ENCODE measurements at places on chromosomes 12 and 14. TPM values are rescaled to one million over a fixed set of nuclear protein-coding genes. Genes with fewer than 3 reads are reported as not detected.

- no peak for DNase-seq
Observed at GRCh38 chr12:110679201-110679600, 9.7 kb downstream of the HVCN1 start.

DNA sequence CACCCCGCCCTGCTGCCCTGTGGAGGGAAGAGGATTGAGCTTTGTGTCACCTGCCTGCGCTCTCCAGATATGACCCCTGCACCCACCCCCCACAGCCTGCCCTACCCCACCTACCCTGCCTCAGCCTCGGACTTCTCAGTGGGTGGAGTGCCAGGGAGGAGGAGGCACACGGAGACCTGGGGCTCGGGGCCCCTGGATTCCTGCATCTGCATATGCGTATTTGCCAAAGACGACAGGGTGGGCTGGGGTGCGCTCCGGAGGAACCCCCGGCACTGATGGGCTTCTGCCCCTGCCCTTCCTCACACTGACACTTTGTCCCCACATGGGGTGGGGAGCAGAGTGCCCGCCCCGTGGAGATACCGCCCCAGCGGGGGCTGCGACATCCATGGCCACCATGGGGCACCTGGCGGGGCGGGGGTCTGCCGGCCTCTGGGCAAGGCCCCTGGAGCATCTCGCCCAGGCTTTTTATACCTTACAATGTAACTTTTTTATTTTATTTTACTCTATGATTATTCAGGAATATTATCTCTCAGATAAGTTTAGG lies 206.0 kb downstream of the TSPAN9 start:
- DNase-seq: no peak

DNA sequence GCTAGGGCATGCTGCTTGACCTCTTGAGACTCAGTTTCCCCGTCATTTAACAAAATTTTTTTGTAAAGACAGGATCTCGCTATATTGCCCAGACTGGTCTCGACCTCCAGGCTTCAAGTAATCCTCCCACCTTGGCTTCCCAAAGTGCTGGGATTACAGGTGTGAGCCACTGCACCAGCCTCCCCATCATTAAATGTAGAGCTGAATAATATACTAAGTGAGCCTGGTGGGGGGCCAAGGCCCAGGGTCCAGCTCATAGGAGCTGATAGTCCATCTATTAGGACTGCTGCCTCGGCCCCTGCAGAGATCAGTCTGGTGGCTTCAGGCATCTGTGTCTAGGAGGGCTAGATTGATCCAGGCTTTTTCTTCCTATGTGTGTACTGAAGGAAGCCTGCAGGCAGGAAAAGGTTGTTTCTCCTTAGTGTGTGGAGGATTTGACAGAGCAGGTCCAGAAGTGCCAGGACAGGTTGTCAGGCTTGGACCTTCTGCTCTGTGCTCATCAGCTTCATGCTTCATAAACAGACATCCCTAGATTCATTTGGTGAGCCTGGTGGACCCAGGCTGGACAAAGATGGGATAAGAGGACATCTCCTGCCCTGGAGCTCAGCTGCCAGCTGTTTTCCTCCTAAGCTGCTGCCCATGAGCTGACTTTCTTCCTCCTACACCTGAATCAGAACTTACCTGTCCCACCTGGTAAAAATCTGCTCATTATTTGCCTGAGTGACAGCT lies 135.4 kb downstream of the ZFP36L1 start:
- no peak for DNase-seq

DNA sequence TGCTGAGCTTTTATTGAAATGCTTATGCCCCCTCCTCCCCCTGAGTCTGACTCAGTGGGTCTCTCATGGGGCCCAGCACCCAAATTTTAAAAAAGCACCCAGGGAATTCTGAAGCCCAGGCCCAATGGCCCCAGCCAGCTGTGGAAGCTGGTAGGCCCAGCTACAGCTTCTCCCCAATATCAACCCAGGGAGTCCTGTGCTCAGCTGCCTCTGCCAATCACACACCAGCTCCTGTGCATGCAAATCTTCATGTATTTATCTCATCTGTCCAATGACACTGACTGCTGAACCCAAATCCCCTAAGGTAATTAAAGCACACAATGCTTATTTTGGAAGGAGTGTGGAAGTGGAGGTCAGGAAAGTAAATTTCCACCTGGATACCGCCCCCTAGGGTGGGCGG lies 76.3 kb downstream of the CCDC88C start:
- no peak for DNase-seq

DNA sequence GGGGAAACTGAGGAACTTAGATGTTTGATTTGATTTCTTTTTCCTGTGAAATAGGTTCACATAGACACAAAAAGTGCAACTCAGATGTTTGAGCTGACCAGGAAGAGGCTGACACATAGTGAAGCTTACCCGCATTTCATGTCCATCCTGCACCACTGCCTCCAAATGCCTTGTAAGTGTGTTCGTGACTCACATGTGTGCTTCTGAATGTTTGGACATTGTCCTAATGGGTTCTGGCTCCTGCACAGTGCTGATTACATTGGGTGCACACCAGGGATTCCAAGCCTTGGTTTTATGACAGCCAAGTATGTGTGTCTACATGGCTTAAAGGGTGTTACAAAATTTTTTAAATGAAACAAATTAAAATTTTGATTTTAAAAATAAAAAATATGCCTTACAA lies 137.4 kb downstream of the DAAM1 start:
- DNase-seq: no peak

DNA sequence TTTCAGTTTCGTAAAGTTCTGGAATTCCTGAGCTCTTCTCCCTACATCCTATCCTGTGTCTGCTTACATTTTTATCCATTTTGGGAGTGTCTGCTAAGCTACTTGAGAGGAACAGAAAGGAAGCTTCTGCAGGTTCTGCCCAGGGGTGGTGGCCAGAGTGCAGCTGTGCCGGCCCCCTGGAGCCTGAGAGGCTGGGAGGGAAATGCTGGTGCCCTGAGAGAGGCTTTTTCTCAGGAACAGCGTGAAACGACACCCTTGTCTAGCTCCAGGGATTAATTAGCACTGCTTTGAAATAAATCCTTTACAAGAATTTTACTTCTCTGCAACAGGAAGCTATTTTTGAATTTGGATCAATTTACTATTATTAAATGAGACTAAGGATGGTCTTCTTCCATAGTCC lies 165.4 kb downstream of the SLC15A5 start:
- no peak for DNase-seq

DNA sequence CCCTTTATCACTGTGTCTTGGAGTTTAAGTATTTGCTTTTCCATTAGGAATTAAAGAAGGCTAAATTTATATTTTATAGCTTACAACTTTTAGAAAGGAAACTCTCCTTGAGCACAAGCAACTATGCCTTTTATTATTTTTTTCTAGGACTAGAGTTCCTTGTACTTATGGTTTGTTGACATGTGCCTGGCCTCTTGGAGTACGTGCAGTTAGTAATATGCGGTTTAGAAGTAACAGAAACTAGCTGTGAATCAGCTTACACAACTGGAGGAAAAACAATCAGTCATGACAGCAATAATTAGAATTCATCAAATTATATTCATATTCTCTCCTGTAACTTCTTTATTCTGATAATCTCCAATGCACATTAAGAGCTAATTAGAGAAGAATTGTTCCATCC lies 428.7 kb downstream of the AEBP2 start:
- DNase-seq: no peak

DNA sequence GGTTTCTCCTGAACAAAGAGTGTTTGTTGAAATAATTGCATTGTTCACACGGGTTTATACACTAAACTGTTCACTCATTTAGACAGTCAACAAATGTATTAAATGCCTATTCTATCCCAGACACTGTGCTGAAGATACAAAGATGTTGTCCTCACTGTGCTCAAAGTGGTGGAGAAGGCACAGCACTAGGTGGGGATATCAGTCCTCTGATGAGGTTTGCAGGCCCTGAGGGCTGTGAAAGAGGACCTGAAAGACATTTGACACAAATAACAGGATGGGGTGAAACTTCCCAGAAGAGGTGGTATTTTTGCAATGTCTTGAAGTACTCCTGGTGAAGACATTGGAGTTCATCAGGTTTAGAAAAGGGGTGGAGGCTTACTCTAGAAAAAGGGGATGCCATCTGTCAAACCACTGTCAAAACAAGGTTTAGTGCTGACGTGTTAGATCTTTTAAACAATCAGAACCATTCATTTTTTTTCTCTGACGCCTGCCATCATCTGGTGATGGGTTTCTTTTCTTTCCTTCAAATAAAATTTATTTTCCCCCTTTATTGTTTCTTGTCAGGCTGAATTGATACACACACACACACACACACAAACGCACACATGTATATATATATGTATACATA lies 69.5 kb downstream of the ACSS3 start:
- no peak for DNase-seq

DNA sequence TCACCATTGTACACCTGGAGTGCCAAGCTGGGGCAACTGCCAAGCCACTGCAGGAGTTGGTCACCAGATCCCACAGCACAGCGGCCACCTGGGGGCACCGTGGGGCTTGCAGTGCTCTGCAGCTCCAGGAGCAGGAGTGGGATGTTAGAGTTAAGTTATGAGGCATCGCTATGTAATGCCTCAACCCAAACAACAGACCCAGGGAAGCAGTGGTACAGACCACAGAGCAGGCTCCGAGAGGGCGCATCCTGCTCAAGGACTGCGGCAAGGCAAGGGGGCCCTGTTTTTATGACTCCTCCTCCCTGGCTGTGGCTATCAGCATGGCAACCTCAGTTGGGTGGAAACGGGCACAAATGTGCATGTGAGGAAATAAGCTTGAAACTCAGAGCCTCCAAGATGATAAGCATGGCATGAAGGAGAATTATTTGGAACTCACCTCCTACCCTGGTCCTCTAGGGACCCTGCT lies 63.1 kb downstream of the ARL6IP4 start:
- DNase-seq: peak; percentile 88

- no peak for DNase-seq
Observed at GRCh38 chr12:99521664-99522063, 125.9 kb upstream of the GARIN6 start.

- DNase-seq: no peak
Observed at GRCh38 chr14:52948039-52948438, 2.8 kb downstream of the FERMT2 start.

GRCh38 chr14:102665621-102666020 lies 73.2 kb downstream of the RCOR1 start:
- DNase-seq: no peak

DNA sequence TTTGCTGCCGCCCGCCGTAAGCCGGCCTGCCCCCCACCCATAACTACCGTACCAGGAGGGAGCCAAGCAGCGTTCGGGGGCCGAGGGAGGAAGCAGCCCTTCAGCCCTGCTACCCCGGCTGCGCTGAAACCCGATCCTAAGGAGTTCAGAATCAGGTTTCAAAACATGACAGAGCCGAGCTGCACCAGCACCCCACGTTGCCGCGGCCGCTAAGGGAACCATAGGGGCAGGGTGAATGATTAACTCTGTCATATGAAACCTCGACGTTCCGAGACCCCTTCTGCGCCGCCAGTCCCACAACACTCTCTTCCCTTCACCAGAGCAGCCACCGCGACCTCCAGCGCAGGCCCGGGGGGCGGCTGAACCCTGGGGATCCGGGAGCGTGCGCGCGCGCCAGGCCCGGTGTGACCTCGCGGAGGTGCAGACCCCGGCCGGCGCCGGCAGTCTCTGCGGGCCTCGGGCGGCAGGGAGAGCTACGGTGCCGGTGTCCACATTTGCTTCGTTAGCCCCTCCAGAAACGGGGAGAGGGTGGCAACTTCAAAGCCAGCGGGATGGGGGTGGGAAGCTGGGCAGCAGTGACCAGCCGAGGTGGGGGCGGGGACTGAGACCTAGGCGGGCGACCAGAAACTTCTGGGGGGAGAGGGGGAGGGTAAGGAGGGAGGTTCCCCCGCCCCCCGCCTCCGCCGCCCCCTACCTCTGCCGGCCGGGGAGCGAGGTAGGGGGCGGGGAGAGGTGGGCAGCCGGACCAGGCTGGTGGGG lies 1.6 kb downstream of the SIX4 start:
- DNase-seq: no peak

DNA sequence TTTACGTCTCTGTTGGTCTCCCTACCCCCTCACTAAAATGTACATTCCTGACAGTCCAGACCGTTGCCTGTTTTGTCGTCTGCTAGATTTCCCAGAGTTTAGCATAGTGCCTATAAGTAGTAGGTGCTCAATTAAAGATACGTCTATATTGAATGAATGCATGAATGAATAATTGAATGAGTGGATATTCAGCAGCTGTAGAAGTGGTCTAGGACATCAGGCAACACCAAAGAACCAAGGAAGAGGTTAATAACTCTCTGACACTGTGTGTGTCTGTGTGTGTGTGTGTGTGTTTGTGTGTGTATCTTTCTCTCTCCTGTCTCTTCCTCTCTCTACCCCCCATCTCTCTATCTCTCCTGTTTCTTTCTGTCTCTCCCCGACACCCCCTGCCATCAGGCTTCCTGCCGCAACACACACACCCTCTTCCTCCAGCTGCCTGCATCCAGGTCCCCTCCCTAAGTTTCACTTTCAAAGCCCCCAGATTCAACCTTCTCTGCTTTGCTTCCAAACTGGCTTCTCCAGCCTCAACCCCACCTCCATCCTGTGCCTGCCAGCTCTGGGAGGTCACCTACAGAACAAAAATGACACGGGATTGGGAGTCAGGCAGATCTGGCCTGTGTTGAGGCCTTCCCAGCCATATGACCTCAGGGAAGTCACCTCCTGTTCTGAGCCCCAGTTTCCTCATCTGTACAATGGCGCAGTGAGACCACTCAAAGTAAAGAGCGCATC lies 119.9 kb upstream of the NCOR2 start:
- no peak for DNase-seq

DNA sequence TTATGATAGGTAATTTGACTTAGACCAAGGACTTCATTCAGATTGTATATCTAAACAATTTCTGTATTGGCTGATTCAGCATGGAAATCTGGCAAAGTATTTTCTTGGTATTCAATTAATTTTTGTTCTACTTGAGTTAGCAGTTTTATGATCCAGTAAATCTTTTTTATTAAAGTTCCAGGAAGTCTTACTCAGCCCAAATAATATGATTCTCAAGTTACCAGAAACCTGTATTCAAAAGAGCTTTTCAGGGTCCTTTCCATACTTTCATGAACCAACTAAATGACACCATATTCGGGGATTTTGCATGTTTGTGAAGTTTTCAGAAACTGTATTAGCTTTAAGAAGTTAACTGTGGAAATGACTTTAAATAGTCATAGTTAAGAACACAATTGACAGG lies 662.6 kb downstream of the LRFN5 start:
- DNase-seq: no peak

DNA sequence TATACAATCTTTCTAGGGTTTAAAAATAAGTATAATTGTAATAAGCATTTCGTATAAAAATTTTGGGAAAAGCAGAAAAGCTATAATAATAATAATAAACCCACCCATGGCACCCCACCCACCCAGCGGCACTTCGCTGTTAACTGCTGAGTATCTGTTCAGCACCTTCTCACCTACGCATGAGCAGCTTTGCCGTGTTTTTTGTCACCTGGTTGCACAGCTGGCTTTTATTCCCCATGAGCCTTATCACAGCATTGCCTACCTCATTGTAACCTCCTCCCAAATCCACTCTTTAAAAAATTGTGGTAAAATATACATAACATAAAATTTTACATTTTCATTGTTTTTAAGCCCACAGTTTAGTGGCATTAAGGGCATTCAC lies 34.7 kb downstream of the CYP46A1 start:
- DNase-seq: no peak

Gene ENDOU
- total RNA-seq: not detected

Gene NFE2
- 0.31 TPM for total RNA-seq

Gene BDKRB2
- total RNA-seq: 38.6 TPM

Gene CRIP1
- 142 TPM for total RNA-seq

Gene ACOT6
- total RNA-seq: not detected

Gene NRXN3
- total RNA-seq: 27.3 TPM

Measured in mucosa of descending colon (tissue), 3 donors.